Prostate gland (tissue), 2 donors: ENCODE measurements at places on chromosomes 13 and 19. TPM values are rescaled to one million over a fixed set of nuclear protein-coding genes. Genes with fewer than 3 reads are reported as not detected.

DNA sequence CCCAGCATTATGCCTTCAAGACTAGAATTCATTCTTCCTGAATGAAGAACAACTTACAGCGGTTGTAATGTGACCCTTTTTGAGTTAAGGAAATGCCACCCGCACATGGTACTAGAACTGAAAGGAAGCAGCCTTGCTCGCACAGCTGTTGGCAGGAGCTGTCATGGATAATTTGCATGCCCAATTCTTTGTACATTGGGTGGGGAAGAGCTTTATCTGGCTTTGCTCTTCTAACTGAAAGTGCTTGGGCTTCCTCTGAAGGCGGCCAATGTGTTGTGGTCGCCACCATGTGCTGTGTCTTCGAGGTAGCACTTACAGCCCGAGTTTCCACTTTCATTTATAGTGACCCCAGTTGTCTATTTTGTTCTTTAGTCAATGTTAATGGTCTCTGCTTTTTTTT lies 3.4 kb downstream of the CCNE1 start:
- DNase-seq = no peak

DNA sequence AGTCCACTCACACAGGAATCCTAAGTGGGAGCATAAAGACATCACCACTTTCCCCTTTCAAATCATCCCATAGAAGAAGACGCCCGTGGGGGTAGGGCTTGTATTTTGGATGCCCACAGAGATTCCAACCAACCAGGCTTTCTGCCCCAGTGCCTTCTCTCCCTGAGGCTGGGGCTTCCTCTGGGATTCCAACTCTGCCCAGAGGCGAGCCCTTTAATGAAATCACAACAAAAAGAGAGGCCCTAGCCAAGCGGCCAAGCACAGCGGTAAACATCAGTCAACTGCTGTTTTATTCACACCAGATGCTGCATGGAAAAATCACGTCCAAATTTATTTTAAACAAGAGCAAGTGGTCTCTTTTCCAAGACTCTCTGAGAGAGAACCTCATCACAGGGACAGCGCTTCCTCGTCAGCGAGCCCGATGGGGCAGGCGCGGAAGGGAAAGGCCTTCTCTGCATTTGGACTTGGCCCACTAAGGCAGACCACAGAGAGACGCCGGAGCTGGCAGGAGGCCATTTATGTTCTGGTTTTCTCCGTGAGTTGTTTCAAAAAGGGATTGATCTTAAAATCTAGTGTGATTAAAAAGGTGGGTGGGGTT lies 31.5 kb downstream of the ADPRHL1 start:
- DNase-seq = no peak

- DNase-seq = no peak
These were observed 6.9 kb downstream of the MKNK2 start for GRCh38 chr19:2043961-2044708.

- DNase-seq = no peak
These were observed 1.7 kb upstream of the PTGER1 start for GRCh38 chr19:14476673-14477401.

GRCh38 chr19:9721861-9722260 lies 46.7 kb downstream of the ZNF846 start:
- no peak for DNase-seq

DNA sequence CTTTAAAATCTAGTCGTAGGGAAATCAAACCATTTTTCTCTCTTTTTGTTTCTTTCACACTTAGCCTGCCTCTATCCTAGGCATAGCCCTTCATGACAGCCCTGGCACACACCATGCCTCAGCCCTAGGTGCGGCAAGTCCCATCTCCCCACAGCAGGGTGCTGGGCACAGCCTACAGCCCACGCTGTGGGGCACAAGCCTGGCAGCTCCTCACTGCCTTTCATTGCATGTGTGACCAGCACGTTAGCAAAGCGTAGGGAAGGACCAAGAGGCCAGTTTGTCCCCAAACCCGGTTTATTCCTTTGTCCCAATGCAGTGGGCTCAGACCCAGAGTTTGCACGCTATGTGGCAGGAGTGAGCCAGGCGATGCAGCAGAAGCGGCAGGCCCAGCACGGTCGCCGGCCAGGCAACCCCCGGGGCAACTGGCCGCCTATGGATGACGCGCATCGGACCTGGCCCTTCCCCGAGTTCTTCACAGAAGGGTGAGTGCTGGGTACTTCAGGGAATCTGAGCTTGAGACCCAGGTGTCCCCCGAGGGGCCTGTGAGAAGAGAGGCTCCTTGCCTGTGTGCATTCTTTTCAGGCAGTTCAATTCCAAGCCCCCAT lies 17.3 kb upstream of the GPI start:
- DNase-seq = no peak

The SYNGR4 gene
- not detected for total RNA-seq

The AKT2 gene
- 95.3 TPM for total RNA-seq

The OSCAR gene
- total RNA-seq = 0.23 TPM

The SHC2 gene
- 52.2 TPM for total RNA-seq
